ENCODE measurements at places on chromosomes 1 and 21.

- DNase-seq: no peak
Measured at GRCh38 chr1:224450159-224450558, 15.6 kb upstream of the WDR26 start.

DNA sequence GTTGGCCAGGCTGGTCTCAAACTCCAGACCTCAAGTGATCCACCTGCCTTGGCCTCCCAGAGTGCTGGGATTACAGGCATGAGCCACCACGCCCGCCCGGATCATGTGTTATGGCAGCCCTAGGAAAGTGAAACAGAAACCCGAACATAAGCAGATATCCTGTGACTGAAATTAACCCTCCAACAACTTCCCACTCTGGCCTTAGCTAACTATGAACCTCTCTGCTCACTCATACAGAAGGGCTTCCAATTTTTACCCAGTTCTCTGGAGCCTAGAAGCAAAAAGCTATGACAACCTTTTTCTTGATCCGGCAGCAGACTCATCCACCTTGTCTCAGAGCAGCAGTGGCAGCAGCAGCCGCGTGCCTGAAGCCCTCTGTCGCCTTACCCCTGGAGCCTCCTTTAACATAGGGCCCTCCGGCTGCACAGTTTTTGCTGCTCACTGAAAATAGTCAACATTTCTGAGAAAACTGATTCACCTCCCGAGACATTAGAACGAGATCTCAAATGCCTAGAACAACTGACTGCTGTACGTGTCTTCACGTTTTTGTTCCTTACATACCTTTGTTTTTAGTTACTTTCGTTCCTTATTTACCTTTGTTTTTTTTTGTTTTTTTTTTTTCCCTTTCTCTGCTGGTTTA is 9.3 kb downstream of the CBR1 start:
- no peak for DNase-seq

DNA sequence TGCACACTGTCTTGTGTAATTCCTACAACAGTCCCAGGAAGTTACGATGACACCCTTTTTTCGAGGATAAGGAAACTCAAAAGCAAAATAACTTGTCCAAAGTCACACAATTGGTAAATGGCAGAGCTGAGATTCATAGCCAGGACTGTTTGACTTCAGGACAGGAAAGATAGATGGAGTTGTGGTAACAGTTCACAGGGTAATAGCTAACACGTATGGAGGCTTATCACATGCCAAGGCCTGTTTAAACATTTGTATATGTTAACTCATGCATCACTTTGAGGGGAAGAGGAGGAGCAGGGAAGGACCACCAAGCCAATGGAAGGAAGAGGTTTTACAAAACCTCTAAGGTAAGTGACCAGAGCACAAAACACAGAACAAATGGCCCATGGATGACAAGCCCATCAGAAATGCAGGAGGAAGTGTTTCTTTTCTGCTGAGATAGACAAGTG is 2.8 kb downstream of the DHCR24 start:
- no peak for DNase-seq

GRCh38 chr1:76668046-76668445 is 199.2 kb upstream of the ST6GALNAC5 start:
- peak; percentile 77 for DNase-seq

GRCh38 chr1:218640173-218640572 is 295.0 kb downstream of the TGFB2 start:
- no peak for DNase-seq

DNA sequence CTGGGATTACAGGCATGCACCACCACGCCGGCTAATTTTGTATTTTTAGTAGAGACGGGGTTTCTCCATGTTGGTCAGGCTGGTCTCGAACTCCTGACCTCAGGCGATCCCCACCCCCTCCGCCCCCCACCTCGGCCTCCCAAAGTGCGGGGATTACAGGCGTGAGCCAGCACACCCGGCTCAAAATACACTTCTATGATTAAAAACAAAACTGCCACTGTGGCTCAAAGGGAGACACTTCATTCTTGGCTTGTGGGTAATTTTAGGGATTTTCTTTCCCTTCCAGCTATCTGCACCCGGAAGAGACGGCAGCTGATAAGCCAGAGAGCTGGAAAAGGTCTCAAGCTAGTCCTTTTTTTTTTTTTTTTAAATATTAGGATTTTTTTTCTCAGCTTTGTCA is 24.5 kb downstream of the TMPRSS2 start:
- no peak for DNase-seq

- DNase-seq: no peak
Measured at GRCh38 chr1:111471012-111471411, 2.8 kb upstream of the C1orf162 start.

- DNase-seq: no peak
Measured at GRCh38 chr1:10659646-10660540, 136.6 kb downstream of the CASZ1 start.

GRCh38 chr1:33298623-33299277 is 22.1 kb downstream of the A3GALT2 start:
- DNase-seq: no peak

- peak; percentile 61 for DNase-seq
Measured at GRCh38 chr1:85398391-85399064, 66.4 kb downstream of the DDAH1 start.

GRCh38 chr21:36359185-36359584 is 26.0 kb upstream of the CHAF1B start:
- no peak for DNase-seq

DNA sequence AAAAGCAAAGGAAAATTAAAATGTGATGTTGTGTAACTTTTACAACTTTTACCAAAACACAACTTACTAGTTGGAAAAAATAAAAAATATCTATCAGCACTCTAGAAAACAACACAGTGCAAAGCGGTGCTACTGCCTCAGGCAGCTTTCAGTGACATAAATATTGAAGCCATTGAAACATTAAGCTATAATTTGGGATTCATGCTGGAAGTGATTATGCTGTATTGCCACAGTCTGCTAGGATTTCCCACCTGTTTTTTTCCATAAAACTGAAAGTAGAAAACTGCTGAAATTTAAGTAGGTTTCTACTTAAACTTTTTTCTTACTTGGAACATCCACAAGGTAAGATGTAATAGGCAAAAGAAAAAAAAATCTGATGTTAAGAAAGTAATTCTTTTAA is 674.4 kb downstream of the KCNT2 start:
- DNase-seq: no peak
